ENCODE measurements at places on chromosomes 7 and 10.

- no peak for DNase-seq
These were observed 150.3 kb downstream of the COL28A1 start for GRCh38 chr7:7385421-7385820.

DNA sequence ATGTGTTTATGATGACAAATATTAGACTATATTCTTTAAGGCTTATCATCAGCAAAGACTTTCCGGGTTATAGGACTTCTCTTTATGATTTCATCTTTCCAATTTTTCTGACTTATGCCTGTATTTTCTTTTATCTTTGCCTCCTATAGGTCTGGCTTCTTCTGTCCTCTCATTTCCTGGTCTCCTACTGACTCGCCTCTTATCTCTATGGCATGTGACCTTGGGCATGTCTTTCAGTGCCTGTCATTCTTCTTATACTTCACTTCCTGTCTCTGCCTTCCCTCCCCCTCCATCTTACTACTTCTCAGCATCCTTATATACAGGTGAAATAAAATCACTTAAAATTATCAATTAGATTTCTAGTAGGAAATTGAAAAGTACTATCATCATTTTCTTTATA lies 42.2 kb downstream of the PCDH15 start:
- DNase-seq = no peak

DNA sequence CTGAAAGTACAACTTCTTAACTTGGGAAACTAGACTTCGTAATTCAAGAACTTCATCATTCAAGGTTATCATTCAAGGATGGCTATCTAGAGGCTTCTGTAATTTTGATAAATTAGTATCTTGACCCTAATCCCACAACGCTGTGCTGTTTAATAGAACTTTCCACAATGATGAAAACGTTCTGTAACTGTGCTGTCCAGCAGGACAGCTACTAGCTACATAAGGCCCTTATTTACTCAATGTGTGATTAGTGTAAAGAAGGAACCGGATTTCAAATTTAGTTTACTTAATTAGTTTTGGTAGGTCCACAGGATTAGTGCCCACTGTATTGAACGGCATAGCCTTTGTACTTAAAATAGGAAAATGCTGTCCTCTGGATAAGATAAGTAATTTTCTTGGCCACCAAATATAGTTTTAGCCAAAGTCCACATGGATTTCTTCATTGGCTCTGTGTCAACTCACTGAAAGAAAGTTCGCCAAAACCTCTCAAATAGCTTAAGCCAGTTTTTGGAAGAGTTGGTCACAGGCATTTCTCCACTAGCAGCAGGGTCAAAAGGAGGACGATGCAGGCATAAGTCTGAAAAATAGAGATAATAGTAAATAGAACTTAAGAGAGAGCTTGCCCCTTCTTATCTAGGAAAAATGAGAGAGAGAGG lies 17.3 kb downstream of the DGKI start:
- no peak for DNase-seq

GRCh38 chr10:18157881-18158280 lies 17.7 kb downstream of the CACNB2 start:
- DNase-seq = no peak

GRCh38 chr10:126209451-126209850 lies 178.8 kb downstream of the ADAM12 start:
- no peak for DNase-seq
